ENCODE measurements at places on chromosomes 4 and X. TPM values are rescaled to one million over a fixed set of nuclear protein-coding genes. Genes with fewer than 3 reads are reported as not detected.
A peak's percentile ranks its signal among the peaks of the same experiment; 100 is the strongest.

HGFAC gene
- total RNA-seq, result 1.2 TPM

GRCh38 chrX:93673056-93673868 is at the start of gene NAP1L3:
TSS of gene NAP1L3 (minus strand) at chrX:93673578. CDS start at chrX:93673304, 274 bp downstream.
- H3K4me3 ChIP-seq, result peak within 1 kb of the TSS; percentile 53
- H3K36me3 ChIP-seq, result no peaks in the 10 kb centered on the region
- no peaks in the 10 kb centered on the region for H3K4me1 ChIP-seq

FOXP3 gene
- total RNA-seq, result 0.35 TPM

DNA sequence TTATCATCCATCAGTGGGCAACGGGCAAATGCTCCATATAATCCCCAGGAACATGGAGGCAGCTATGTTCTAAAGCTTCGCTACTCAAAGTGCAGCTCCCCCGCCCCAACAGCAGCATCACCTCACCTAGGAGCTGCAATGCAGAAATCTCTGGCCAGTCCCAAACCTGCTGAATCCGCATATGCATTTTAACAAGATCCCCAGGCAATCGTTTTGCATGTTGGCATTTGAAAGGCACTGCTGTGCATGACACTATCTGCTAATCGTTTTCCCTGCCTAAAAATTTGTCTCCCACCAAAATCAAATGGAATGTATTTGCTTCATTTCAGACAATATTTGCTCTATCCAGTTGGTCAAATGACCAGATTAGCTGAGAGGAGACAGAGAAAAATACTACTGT is 15.2 kb downstream of the ADGRG2 start:
- H3K4me1 ChIP-seq, result no peaks in the 10 kb centered on the region
- H3K27me3 ChIP-seq, result no peaks in the 10 kb centered on the region
- no peak overlapping the region for H3K27ac ChIP-seq

GRCh38 chr4:58214376-58214775 is 1104.2 kb upstream of the IGFBP7 start:
- no peak for DNase-seq
- no peak overlapping the region for H3K27ac ChIP-seq
- no peaks in the 10 kb centered on the region for H3K4me1 ChIP-seq
- no peak overlapping the region for H3K4me3 ChIP-seq
- no peaks in the 10 kb centered on the region for H3K27me3 ChIP-seq
- H3K36me3 ChIP-seq, result no peaks in the 10 kb centered on the region

All from upper lobe of right lung (tissue), 1 donor.